GF-D8 (cell line): ENCODE measurements at places on chromosomes 2 and 18.

DNA sequence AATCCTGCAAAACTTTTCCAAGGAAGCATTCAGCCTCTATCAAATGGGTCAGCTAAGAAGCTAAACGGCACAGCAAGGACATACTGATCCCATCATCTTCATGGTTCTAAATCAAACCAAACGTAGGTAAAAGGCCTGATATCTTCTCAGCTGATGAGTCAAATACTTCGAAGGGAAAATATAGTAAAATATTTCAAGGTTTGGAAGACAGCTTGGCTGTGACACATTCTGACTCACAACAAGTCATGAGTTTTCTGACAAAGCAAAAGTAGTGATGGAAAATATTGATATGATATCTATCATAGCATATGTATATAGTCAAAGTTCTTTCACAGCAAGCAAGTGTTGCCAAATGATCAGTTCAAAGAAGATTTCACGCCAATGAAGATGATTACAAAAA, 31.5 kb downstream of the DOCK10 start:
- DNase-seq: no peak

GRCh38 chr2:53960476-53960875, 10.3 kb downstream of the PSME4 start:
- no peak for DNase-seq

DNA sequence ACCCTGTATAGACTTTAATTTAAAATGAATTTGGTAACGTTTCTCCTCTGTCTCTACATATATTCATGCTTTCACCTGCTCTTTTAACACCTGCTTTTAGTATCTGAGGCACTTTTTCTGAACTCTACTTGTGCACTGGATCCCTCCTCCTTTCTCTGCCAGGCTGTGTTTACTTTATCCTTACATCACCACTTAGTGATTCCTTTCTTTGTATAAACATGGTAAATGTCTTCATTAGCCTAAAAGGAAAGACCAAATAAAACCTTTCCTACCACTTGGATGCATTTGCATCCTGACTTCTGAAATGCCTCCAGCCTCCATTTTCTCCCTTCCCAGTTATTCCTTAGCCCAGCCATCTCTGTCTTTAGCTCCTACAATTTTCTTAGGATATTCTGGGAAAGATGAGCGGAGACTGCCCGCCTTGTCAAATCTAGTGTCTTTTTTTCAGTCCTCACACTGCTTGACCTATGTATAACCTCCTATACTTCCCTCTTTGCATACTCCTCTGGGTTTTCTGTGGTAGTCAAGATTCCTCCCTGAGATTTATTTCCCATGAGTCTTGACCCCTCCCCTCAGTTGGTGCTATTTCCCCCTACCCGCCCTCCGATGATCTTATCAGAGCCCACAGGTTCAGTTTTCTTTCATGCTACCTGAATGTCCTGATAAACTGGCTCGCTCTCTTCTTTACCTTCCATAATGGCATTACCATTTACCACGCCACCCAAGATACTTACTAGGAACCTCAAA, 44.8 kb downstream of the REL start:
- DNase-seq: no peak

GRCh38 chr2:12207491-12207890, 461.1 kb downstream of the LPIN1 start:
- no peak for DNase-seq

- DNase-seq: no peak
These were observed 87.9 kb downstream of the ZNF804A start for GRCh38 chr2:184685999-184686841.

DNA sequence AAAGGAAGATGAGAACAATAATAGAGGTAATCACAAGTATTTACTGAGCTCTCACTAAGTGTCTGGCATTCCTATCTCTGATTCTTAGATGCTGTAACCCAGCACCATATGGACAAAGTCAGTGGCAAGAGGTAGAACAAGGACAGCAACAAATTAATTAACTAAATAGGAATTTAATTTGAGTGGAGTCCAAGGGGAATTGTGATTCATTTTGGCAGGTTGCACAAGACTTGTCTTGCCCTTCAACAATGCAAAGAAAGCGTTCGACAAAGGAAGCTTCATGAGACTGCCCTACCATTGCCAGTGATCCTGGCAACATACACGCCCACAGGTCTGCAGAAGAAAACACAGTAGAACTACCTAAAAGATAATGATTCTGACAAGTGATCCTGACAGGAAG, 221.6 kb downstream of the RBM43 start:
- no peak for DNase-seq

- DNase-seq: no peak
These were observed 35.6 kb downstream of the HDLBP start for GRCh38 chr2:241279828-241280227.

DNA sequence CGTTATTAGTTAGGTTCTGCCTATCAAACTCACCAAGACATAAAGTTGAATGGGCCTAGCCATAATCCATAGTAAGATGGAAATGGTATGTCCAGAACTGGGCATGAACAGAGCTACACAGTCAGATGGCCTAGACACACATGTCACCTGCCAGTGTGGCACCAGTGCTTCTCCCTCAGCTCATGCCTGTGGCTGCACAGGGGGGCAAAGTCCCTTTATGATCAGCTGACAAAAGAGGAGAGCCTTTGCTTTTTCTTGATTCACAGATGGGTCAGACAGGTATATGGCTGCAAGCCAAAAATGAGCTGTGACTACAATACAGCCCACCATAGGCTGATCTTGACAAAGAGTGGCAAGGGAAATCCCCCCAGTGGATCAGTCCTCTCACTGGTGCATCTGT, 28.3 kb upstream of the STARD7 start:
- no peak for DNase-seq

GRCh38 chr2:105258835-105259350, 17.4 kb downstream of the GPR45 start:
- DNase-seq: no peak

GRCh38 chr2:212359425-212360067, 179.1 kb downstream of the ERBB4 start:
- DNase-seq: no peak

GRCh38 chr18:33616556-33616955, 38.5 kb downstream of the ASXL3 start:
- no peak for DNase-seq

GRCh38 chr18:77062518-77063003, 70.0 kb downstream of the MBP start:
- peak; percentile 65 for DNase-seq

DNA sequence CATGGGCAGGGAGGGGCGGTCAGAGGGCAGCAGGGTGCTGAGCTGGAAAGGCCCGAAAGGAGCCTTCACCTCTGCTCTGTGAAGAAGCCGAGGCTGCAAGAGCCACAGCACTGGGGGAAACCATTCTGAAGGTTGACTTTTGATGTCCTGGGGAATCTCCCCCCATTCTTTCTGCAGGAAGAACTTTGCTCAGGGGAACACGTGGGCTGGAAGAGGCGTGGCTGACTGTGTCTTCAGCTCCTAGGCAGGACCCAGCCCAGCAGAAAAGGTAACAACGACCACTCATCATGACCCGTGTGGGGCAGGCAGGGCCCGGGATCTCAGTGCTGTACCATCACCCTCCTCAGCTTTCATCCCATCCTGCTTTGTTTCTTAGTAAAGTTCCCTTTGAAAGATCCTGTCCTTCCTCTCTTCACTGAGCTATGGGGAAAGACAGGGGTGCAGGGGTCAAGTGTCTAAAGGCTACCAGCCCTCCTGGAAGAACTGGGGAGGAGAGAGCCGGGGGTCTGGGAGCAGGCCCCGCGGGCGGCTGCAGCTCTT, 312.7 kb downstream of the CELF4 start:
- DNase-seq: no peak

DNA sequence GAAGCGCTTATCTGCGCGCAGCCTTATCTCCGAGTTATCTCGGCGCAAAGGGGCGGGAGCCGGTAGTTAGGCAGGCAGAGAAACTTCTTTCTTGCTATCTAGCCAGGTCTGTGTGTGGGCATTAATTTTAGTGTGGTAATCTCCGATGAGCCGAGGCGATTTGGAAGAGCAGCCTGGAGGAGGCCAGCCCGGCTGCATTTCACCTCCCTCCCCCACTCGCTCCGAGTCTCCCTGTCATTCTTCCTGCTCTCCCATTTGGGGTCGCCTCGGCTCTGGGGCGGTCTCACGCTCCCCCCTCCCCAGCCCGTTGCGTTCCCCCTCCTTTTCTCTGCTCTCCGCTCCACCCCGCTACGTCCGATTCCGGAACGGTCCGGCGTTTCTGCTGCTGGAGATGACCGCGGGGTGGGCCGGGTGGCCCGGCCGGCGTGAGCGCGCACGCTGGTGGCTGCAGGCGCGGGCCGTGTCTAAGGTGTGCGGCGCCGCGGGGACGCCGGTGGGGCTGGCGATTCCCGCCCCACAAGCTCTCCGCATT, 566 bp downstream of the GATA6 start:
- no peak for DNase-seq

DNA sequence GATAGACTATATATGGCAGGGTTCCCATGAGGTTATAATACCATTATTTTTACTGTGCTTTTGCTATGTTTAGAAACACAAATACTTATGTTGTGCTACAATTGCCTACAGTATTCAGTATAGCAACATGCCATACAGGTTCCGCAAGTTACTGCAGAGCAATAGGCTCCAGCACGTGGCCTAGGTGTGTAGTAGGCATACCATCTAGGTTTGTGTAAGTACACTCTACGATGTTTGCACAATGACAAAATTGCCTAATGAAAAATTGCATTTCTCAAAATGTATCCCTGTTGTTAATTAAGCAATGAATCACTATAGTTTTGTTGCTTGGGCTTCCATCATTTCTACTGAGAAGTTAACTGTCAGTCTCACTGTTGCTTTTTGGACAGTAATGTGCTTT, 9.8 kb downstream of the CD302 start:
- no peak for DNase-seq

- no peak for DNase-seq
These were observed 31.2 kb downstream of the GLS start for GRCh38 chr2:190911813-190912212.

- DNase-seq: no peak
These were observed 14.1 kb upstream of the ZSWIM2 start for GRCh38 chr2:186862869-186863709.

GRCh38 chr18:47585136-47585535, 333.7 kb upstream of the SKOR2 start:
- no peak for DNase-seq

DNA sequence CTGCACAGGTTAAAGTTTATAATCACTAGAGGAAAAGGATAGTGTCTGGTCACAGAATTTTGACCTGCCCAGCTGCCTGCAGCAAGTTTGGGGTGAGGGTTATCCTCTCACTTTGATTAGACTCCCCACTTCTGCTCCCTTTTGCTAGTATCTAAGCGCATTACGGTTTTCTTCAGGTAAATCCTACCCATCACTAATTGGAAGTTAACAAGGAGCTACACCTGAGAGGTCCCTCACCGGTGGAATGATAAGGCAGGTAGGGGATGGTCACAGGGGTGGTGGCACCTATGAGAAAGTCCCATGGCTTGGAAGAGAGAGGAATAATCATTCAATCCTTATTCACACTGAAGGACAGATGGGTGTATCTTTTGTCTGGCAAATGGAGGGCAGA, 7.6 kb downstream of the BCL2 start:
- no peak for DNase-seq

DNA sequence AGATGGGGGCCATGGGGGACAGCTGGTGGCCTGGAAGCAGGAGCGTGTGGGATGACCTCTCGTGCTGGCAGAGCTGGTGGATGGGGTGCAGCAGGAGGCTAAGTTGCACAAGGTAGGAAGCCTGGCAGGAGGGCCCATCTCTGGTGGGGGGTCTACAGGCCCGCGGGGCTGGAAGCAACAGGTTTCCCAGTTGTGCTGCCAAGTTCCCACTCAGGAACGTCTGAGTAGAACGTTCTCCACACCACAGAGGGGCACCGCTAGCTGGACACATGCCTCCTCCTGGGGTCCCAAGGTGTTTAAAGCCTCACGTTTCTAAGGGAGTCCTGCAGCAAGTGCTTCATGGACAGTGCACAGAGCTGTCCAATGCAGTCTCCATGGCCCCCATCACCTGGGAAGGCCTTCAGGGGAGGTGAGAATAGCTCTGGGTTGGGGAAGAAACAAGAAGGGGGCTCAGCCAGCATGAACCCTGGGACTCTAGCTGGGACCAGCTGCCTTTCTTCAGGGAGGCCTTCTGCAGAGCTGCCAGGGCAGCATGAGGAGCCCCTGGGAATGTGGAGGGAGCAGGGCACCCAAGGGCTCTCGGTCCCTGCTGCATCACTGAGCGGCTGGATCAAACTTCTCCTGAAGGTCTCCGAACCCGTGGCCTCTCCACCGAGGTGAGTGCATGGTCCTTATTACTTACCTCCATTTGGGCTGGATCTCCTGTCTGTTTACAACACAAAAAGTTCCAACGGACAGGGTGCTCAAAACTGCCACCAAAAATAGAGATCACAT, 80.0 kb downstream of the TWIST2 start:
- DNase-seq: no peak

DNA sequence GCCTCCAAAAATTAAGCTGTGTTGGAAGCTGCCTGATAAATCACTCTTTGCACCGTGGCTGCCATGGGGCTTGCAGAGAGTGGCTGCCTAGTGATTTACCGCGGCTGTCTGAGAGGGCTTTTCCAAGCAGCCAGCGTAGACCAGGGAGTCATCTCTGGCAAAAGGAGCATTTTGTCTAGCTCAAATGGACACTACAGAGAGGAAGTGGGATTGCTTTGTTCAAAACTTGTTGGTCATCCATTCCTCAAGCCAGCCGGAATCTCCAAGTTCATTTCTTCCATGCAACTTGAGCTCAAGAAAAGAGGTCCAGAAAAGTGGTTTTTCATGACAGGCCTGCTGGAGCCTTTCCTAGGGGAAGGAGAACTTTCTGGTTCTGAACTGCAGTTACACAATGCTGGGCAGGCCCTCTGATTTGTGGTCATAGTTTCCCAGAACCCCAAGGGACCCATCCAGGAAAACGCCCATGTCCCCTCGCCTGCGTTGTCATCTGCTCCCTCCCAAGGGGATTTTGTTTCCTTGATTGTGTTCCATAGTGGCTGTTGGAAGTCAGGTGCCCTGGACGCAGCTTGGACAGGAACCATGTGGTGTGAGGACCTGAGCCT, 108.1 kb downstream of the TRIB2 start:
- no peak for DNase-seq

GRCh38 chr18:76981396-76981968, 151.1 kb downstream of the MBP start:
- DNase-seq: no peak

DNA sequence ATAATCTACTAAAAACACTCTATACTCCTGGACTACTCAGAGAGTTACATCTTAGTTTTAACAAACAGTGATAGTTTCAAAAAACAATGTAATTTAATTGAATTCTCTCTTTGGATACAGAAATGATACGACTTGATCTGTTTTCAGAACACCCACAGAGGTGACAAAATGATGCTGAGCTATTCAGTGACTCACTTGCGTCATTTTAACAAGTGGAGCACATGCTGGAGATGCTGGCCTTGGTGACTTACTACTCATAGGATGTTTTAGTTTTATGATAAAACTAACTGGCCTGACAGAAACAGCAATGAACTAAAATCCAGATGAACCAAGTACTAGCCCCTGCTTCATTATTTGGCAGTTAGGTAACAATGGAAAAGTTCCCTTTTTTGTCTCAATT, 101.3 kb upstream of the ITGB6 start:
- DNase-seq: no peak

DNA sequence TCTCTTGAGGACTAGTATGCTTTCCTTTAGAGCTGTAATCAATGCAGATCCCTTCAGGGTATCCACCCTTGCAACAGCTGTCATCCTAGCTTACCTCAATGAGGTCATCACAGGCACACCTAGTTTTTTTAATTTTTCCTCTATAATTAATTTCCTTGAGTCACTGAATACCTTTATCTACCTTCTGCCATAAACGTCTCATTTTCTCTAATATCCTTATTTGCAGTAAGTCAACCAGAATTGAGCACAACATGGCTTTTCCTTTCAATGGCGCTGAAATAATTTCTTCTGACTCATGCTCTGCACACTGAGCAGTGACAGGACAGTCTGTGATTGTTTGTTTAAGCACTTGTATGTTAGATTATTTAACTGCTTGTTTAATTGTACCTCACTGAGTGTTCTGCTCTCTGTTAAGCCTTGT, 49.4 kb downstream of the ETAA1 start:
- DNase-seq: no peak
